ENCODE measurements at places on chromosomes 11 and 22.

DNA sequence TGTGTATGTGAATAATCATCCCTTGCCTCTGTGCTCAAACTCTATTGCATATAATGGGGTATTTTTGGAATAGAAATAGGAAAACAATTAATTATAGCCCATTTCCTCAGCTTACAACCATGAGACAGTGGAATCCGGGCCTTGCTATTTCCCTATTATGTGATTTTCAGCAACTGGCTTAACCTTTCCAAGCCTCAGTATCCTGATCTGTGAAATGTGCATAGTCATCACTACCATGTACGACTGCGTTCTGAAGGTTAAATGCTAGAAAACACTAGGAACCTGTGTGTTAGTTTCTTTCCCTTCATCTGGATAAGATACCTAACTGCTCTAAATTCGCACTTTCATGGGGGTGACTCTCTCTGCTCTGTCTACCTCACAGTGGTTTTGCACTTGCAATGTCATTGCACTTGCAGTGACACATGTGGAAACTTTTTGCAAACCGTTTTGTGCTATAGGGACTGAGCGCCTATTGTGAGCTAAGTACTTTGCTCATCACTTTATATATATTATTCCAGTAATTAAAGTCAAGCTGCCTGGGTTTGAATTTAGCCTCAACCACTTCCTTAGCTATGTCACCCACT is 48.3 kb downstream of the IRAG1 start:
- DNase-seq: no peak

GRCh38 chr11:115705200-115705599 is 201.0 kb upstream of the CADM1 start:
- no peak for DNase-seq

- no peak for DNase-seq
These were observed 504.0 kb upstream of the LRRC4C start for GRCh38 chr11:41963406-41963805.

DNA sequence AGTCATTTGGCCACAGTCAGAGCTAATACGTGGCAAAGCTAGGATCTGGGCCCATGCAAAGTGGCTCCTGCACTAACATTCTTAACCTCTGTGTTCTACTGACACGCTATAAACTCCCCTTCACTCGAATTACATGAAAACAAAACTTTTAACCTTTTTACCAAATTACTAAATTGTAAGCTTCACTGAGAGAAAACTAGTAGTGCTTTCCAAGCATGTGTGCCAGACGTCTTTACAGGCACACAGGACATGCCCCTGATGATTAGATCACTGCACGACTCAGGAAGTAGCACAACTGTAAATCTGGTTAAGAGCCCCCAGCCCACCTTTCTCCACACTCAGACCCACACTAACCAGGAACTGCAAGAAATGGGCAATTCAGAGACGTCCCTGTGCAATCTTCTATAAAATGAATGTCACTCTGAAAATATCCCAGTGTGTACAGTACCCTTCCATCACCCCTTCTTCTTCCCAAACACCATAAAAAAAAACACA is 16.1 kb downstream of the PHF21A start:
- no peak for DNase-seq

- peak; percentile 88 for DNase-seq
These were observed 3.2 kb upstream of the RTN4RL2 start for GRCh38 chr11:57456960-57457642.

- no peak for DNase-seq
These were observed 16.8 kb downstream of the EED start for GRCh38 chr11:86261328-86261727.

GRCh38 chr11:57457643-57458023 is 2.7 kb upstream of the RTN4RL2 start:
- DNase-seq: no peak

DNA sequence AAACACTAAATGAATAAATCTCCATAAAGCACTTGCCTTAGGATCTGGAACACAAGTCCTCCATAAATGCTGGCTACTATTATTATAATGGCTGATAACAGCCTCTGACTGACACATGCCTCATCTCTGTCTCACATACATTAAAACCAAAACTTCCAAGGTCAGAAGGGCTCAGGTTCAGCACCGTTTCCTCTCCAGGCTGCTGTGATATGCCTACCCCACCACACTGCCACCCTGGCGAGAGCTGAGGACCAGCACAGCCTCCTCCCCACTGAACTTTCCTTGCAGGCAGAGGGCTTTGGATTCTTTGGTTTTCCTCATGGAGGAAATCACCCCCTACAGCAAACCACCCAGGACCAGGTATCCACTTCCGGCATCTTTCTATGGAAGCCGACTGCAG is 112.8 kb downstream of the ABTB2 start:
- DNase-seq: no peak

DNA sequence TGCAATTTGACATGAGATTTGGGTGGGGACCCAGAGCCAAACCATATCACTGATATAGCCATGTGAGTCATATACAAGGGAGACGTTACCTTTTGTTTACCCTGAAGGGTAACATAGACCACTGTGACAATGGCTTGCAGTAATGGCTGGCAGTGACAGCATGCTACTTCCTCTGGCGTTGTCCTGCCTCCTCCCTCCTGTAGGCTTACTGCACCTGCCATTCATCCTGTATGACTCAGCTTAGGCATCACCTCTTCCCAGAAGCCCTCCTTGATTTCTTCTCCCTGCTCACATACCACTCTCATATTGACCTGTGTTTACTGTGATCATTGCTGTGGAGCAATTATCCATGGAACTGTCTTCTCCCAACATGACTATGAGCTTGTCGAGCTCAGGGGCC is 12.0 kb upstream of the PVALB start:
- DNase-seq: no peak

DNA sequence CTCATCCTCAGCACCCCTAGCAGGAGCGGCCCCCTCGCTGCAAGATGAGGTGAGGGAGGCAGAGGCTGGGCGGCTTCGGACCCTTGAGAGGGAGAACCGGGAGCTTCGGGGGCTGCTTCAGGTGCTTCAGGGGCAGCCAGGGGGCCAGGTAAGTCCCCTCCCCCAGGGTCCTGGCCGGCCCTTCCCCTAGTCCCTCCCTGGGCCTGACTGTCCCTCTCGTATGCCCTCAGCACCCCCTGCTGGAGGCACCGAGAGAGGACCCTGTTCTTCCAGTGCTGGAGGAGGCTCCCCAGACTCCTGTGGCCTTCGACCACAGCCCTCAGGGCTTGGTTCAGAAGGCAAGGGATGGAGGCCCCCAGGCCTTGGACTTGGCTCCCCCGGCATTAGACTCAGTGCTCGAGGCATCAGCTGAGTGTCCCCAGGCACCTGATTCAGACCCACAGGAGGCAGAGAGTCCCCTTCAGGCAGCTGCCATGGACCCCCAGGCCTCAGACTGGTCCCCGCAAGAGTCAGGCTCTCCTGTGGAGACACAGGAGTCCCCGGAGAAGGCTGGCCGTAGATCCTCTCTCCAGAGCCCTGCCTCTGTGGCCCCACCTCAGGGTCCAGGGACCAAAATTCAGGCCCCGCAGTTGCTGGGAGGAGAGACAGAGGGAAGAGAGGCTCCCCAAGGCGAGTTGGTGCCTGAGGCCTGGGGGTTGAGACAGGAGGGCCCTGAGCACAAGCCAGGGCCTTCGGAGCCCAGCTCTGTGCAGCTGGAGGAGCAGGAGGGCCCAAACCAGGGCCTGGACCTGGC is 4.0 kb downstream of the CCDC88B start:
- no peak for DNase-seq

DNA sequence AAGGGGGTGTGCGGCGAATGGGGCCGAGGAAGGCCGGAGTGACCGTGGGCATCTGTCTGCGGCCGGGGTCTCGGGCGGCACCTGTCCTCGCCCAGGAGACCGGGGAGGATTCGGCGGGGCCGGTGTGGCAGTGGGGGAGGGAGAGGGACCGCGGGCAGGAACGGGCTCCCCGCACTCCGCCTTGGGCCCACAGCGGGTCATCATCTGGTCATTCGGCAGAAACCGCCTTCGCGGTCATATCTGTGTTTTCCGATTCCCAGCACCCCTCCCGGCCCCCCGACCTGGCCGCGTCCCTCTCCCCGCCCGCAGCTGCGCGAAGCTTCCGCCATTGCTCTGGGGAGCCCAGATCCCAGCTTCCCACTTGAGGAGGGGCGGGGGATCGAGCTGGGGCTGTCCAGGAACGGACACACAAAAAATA is 824 bp upstream of the CBX6 start:
- peak; percentile 46 for DNase-seq

GRCh38 chr22:17152971-17153370 is 6.1 kb downstream of the HDHD5 start:
- no peak for DNase-seq

DNA sequence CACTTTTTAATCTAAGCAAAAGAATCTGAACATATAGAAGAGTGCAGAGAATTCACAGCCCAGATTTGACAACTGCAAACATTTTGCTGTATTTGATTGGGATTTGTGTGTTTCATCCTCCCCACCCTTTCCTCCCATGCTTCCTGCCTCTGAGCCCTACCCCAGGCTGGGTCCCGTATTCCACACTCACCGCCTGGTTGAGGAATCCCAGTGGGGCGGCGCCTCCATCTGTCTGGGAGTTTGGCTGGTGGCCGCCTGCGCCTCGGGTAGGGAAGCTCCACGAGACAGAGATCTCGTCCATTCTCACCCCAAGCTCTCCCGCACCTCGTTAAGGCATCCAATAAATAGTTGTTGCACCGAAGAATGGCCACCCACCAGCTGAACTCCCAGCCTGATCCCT is 105.9 kb upstream of the SLC22A12 start:
- DNase-seq: no peak

DNA sequence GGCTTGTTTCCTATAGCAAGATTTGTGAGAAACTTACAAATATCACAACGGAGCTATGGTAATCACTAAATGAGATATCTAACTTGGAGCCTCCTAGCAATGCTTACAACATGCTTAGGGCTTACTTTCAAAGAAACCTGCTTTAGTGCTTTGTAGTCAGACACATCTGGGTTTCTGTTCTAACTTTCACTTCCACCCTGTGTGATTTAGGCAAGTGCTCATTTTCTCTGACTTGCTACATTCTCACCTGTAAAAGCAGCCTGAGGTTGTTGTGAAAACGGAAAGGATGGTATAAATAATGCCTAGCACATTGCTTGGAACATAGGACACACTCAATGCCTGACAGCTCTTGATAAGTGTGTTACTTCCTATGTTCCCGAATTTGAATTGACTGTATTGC is 45.6 kb downstream of the LRRC4C start:
- no peak for DNase-seq

- DNase-seq: peak; percentile 82
These were observed 4.1 kb upstream of the PLAAT2 start for GRCh38 chr11:63567044-63567840.

GRCh38 chr22:17035246-17035645 is 27.2 kb upstream of the GAB4 start:
- DNase-seq: no peak

DNA sequence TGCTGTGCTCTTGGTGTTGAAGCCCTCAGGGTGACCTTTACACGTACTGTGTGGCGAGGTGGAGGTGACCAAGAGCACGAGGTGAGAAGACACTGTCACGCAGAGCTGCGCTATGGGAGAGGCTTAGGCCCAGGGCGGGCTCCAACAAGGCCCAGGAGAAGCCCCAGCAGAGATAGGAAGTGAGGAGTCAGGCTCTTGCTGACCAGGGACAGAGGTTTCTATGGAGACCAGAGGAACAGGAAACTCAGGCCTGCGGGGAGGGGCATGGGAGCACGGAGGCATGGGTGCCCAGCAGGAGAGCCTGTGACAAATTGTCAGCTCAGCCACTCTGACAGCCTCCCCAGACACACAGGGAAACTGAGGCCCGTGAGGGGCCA is 15.8 kb downstream of the DGKZ start:
- DNase-seq: peak; percentile 67

DNA sequence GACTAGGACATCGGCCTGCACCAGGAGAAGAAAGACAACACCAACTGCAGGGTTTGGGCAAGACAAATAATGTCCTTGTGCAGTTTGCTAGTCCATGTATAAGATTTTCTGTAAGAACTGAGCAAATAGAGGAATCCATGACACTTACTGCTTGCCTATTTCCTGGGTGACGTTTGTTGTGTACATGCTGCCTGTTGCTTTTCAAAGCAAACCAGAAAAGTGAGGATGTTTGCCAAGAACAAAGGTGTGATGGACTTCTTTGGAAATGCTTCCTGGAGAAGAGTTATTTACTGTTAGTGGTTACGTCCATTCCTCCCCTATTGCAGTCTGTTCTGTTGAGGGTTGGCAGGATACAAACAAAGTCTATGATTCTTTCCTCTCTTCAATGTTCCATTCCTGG is 126.5 kb downstream of the CASP12 start:
- DNase-seq: no peak

- no peak for DNase-seq
These were observed 40.3 kb downstream of the BCL2L13 start for GRCh38 chr22:17678817-17679385.

DNA sequence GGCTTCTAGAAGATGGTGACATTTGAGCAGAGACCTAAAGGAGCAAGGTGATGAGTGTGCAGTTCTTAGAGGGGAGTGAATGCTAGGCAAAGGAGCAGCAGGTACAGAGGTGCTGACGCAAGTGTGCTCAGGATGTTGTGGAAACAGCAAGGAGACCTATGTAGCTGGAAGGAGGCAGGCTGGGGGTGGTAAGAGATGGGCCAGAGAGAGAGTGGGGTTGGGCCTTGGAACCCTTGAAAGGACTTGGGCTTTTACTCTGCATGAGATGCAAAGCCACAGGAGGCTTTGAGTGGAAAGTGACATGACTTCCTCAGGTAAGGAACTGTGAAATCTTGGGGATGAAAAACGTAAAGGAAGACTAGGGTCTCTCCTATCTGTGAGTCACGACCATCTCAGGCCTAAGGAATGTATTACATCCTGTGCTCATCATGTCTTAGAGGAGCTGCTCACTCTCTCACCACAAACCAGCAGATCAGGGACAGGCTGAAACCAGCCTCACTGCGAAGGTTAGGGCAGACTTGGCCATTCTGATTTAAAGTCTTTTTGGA is 65.4 kb downstream of the MICAL2 start:
- peak; percentile 94 for DNase-seq

- DNase-seq: peak; percentile 50
These were observed at the start of gene DNAJB13 for GRCh38 chr11:73950869-73951710. Gene DNAJB13 (plus strand): TSS chr11:73951026. CDS start chr11:73951070, 44 bp downstream.
